ENCODE measurements at places on chromosomes 1 and 21. TPM values are rescaled to one million over a fixed set of nuclear protein-coding genes. Genes with fewer than 3 reads are reported as not detected.

DNA sequence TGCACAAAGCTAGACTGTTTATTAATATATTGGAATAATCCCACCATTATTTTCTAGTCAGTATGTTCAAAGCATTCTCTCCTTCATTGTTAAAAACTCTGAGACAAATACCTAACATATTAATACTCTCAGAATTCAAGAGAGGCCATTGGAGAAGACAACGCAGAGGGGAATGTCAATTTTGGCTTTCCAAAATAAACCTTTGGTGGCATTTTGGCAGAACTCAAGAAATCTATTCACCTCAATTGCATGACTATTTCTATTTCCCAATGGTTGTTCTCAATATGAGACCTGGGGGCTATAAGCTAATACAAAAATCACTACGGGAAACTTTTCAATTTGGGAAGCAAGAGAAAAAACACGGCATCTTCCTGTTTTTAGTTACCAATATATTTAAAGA, 58.5 kb downstream of the RUSC1 start:
- no peak for DNase-seq

- no peak for DNase-seq
Observed at GRCh38 chr21:45828580-45829570, 152.7 kb upstream of the COL6A1 start.

ARHGAP29 gene
- 62.6 TPM for total RNA-seq

DNA sequence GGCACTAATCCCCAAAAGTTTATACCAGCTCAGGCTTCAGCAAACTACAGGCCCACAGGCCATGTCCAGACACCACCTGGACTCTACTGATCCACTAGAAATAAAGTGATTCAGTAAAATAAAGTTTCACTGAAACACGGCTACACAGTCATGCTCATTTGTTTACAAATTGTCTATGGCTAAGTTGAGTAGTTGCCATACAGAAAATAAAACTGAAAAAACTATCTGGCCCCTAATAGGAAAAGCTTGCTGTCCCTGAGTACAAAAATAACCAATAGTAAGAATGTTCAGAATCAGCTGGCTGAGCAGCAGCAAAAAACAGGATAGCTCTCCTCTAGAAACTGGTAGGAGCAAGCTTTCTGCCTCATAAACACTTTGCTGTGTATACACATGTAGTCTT, 221.5 kb downstream of the RERE start:
- no peak for DNase-seq

GPR37L1 gene
- 0.12 TPM for total RNA-seq

- DNase-seq = no peak
Observed at GRCh38 chr1:8674912-8675311, 142.5 kb downstream of the RERE start.

DNA sequence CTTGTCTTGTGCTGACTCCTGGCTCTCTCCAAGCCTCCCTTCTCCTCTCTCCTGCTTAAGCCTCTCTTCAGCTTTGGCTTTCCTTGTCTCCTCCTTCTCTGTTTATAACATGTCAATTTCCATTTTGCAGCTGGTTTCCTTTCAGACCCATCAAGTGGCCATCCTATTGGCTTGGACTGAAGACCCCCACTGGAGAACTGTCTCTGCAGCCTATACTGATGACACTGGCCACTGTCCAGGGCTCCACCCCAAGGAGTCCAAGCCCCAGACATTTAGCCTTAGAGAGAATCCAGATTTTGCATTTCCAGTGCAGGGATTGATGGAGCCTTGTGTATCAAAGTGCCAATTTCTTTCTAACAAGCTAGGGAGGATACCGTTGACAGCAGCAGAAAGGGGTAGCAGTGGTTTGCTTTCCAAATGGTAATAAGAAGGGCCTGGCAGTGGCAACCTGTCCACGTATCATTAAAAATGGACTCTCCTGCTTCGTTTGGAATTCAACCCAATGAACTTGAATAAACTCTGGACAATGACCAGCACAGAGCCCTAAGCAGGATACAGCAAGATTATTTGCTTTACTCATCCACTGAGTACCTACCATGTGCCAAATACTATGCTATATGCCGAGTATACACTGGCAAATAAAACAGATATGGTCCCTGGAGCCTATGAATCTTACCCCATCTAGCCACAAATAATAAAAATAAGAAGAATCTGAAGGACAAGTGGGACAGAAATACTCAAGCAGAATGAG, 6.5 kb downstream of the OVAAL start:
- no peak for DNase-seq

DNA sequence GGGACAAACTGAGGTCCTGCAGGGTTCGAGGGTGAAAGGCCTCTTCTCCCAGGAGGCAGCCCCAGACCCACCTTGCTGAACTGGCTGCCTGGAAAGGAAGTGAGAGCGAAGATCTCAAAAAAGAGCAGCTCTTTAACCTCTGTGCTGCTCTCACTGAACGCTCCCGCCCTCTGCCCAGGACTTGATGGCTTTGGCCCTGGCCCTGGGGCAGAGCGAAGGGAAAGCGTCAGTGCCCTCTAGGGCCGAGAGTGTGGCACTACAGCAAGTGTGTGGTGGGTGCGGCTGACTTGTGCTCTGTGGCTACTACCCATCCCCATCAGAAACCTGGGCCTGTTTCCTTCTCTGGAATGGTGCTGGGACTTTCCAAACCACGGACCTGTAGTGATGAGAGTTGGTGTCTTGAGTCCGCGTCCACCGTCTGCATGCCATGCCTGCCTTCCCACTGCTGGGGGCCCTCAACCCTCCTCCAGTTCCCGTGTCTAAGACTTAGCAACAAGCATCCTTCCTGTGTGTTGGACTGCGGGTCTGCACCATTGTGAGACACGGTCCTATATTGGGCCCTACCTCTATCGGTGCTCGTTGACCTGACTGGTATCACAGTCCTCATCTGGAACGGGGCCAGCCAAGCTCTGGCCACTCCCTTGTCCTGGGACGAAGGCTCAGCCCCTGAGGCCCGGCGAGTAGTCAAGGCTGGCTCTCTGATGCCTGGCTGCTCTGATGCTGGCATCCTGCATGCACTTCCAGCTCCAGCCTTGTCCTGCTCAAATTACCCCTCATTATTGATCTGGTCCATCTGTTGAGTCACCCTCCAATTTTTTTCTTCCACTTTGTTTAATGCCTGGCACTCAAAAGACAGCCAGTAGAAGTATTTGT, 180.3 kb downstream of the DISC1 start:
- peak; percentile 71 for DNase-seq

FCMR gene
- 1.1 TPM for total RNA-seq

CD52 gene
- total RNA-seq = not detected

GRCh38 chr1:14929547-14930246, 223.8 kb upstream of the TMEM51 start:
- no peak for DNase-seq

- no peak for DNase-seq
Observed at GRCh38 chr1:42533101-42533863, 70.2 kb downstream of the CCDC30 start.

TMEM82 gene
- total RNA-seq = not detected

GRCh38 chr1:5927506-5928370, 64.5 kb downstream of the NPHP4 start:
- DNase-seq = no peak

- no peak for DNase-seq
Observed at GRCh38 chr1:245316784-245317183, 162.0 kb downstream of the KIF26B start.

GRCh38 chr1:67013573-67013972, 40.4 kb downstream of the SLC35D1 start:
- no peak for DNase-seq

C1QC gene
- total RNA-seq = not detected

GRCh38 chr1:218852527-218852926, 321.2 kb upstream of the LYPLAL1 start:
- no peak for DNase-seq

- DNase-seq = peak; percentile 46
Observed at GRCh38 chr21:26715878-26716506, 129.2 kb downstream of the ADAMTS1 start.
